Smooth muscle cell of the coronary artery (primary cell): ENCODE measurements at places on chromosomes 7 and 10. TPM values are rescaled to one million over a fixed set of nuclear protein-coding genes. Genes with fewer than 3 reads are reported as not detected.

Gene MEIG1
- total RNA-seq, result 0.94 TPM in 1 of 2 replicates, not detected in the other

Gene GPR37
- total RNA-seq, result 0.30 TPM in 1 of 2 replicates, not detected in the other

Gene NODAL
- not detected in 2 replicates for total RNA-seq

Gene CFAP69
- 3.7 and 19.4 TPM in 2 replicates for total RNA-seq

Gene MACC1
- 0.08 and 0.12 TPM in 2 replicates for total RNA-seq

Gene ZNF117
- total RNA-seq, result 1.9 and 8.1 TPM in 2 replicates

Gene HTR7
- total RNA-seq, result 0.94 and 5.3 TPM in 2 replicates

Gene UTF1
- not detected in 2 replicates for total RNA-seq

Gene SPDYE2
- total RNA-seq, result 0.12 TPM in 1 of 2 replicates, not detected in the other

Gene PRPS1L1
- not detected in 2 replicates for total RNA-seq
